ENCODE measurements at places on chromosomes 13 and 19.
A peak's percentile ranks its signal among the peaks of the same experiment; 100 is the strongest.

GRCh38 chr19:46766569-46767317, 20.5 kb upstream of the STRN4 start:
- peak; percentile 73 for DNase-seq

- no peak for DNase-seq
These were observed 34.2 kb downstream of the THSD1 start for GRCh38 chr13:52371736-52372247.

GRCh38 chr19:32676186-32676894, 692 bp downstream of the RGS9BP start:
- no peak for DNase-seq

- DNase-seq = no peak
These were observed 664 bp upstream of the HCN2 start for GRCh38 chr19:588741-589692.

DNA sequence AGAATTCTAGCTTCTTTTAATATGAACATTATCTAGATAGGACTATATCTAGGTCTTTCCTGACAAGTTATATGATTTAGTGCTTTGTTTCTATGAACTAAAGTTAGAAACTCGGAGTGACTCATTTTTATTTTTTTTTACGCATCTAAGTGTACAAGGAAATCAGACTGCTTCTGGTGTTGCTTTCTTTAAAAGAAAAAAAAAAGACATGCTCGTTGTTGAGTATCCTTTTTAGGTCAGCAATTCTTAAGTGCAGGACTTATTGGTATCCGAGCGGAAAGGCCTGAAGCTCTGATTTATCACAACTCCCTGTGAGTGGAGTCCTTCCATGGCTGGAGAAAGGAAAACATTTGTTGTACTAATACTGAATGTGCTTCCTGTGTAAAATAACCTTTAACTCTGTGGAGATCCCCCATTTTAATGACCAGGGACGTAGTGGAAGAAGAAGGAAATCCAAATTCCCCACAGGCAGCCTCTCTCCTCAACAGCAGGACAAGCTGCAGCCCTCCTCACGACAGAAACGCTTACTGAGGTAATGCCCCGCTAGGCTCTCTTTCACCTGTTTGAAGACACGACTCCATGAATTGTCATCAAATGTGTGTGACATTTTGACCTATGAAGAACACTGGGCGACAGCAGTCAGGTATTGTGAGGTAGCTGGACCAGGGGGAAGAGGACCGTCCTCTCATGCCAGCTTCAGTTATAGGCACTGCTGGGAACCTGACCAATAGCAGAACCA, 17.9 kb upstream of the POMP start:
- no peak for DNase-seq

GRCh38 chr13:112142401-112142930, 75.5 kb downstream of the SOX1 start:
- no peak for DNase-seq

GRCh38 chr13:76980075-76980718, 11.7 kb upstream of the CLN5 start:
- peak; percentile 82 for DNase-seq

DNA sequence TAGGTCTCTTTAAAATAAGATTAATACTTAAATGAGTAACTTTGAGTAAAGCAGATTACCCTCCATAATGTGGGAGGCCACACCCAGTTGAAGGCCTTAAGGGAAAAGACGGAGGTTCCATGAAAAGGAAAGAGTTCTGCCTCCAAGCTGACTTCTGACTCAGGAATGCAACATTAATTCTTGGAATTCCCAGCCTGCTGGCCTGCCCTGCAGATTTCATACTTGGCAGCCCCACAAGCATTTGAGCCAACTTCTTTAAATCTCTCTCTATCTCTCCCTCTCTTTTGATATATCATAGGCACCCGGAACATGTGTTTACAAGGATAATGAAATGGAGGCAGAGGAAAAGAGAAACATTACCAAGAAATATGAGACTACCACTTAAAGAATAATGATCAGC, 902.3 kb upstream of the MIR17HG start:
- no peak for DNase-seq

DNA sequence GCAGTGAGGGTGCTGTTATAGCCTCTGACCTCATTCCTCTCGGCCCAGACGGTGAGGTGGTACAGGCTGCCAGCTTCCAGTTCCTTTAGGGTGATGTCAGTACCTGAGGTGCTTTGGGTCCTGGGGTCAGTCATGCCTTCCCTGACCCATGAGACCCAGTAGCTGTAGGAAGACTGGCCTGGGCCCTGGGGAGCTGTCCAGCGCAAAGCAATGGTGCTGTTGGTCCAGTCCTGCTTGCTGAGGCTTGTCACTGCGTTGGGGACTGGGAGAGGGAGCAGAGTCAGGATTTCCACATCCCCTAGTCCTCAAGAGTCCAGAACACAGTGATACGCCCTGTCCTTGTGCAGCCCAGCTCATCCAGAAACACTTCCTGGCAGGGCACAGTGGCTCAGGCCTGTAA, 10.7 kb downstream of the PTPRH start:
- DNase-seq = no peak

DNA sequence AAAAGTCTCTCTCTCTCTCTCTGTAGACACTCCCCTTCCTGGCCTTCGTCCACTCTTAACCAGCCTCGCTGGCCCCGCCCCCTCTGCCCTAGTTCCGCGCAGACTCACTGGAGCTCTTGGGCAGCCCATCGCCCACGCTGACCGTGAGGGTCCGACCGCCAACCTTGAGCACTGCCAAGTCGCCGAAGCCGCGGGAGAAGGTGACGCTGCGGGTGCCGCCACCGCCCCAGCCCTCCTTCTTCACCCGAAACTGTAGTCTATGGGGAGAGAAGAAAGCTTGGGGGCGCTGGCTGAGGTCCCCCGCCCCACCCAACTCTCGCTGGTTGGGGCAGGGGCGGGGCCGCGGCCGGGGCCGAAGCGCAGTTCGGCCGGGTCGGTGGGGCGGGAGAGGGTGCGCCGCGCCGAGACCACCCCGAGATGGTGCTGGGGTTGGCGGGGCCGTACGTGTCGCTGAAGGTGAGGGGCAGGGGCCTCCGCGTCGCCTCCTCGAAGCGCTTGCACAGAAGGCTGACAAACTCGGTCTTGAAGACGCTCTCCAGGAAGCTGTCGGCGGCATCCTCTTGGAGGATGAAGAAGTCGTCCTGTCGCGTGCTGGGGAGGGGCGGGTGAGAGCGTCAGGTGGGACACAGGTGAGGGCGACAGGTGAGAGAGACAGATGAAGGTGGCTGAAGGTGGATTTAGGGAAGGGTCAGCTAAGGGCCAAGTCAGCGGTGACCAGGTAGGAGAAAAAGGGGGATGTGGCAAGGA, 12.6 kb upstream of the ZNF414 start:
- no peak for DNase-seq

GRCh38 chr19:8468761-8469373, 24.1 kb downstream of the HNRNPM start:
- no peak for DNase-seq

GRCh38 chr19:40908976-40909375, 26.9 kb upstream of the CYP2A7 start:
- DNase-seq = no peak

DNA sequence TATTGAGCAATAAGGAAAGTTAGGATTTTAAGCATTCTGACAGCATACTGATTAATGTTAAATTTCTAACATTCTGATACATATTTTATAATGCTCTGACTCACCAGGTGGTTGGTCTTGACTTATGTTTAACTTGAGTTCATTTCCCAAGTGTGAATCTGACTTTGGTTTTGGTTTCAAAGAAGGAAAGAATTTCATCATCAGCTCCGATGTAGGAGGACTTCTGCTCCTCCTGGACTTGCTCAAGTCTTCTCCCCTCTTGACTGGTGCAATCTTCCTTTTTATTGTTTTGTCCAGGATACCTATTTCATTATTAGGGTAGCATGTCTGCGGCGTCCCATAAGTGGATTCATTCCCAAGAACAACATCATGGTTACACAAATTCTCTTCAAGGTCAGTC, 141.3 kb downstream of the RNF17 start:
- DNase-seq = no peak

DNA sequence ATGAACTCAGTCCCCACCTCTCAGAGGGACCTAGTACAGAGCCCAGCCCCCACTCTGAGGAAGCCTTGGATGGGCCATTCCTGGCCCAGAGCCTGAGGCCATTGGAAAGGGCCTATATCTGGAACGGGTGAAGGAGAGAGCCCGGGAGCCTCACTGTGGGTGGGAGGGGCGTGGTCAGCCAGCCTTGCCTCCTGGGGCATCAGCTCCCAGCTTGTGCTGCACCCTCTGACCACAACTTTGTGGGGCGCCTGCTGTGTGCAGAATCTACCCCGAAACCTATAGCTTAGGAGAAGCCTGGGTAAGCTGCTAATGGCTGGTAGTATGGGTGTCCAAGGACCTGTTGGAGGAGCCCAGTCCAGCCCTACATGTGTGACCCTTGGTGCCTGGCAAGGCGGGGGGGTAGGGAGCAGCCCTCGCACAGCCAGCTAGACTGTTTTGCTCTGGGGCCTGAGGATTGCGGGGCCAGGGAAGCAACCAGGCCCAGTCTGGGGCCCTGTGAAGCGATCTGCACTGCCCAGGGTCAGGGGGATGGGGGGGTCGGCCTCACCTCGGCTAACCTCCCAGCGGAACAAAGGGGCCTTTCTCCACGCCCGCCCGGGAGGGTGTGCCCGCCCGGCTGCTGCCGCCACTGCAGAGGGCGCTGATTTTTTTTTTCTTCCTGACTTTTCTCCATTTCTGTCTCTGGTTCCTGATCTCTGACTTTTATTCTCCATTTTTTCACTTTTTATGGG, 42.3 kb downstream of the LYL1 start:
- no peak for DNase-seq

- DNase-seq = no peak
These were observed 103.7 kb downstream of the ABCC4 start for GRCh38 chr13:95197548-95197947.

DNA sequence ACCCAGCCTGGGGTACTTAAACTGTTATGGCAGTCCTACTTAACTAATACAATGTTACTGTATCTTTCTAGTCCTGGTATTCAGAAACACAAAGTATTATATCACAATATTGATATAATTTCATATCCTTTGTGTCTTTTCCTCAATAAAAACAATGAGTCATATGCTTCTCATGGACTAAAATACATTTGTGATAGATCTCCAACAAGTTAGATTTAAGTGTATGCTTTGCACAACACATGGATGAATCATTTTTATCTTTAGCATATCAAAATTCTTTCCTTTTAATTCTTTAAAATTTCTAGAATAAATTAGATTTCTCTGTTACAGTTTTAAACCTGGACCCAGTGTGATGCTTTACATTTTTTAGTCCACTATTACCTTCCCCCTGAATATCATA, 1357.8 kb upstream of the ATXN8OS start:
- DNase-seq = no peak

- DNase-seq = peak; percentile 86
These were observed 4.7 kb downstream of the PRR36 start for GRCh38 chr19:7869453-7869909.

- DNase-seq = no peak
These were observed 790 bp downstream of the TPM4 start for GRCh38 chr19:16076958-16077611.

GRCh38 chr13:40456979-40457553, 209.4 kb downstream of the FOXO1 start:
- no peak for DNase-seq

DNA sequence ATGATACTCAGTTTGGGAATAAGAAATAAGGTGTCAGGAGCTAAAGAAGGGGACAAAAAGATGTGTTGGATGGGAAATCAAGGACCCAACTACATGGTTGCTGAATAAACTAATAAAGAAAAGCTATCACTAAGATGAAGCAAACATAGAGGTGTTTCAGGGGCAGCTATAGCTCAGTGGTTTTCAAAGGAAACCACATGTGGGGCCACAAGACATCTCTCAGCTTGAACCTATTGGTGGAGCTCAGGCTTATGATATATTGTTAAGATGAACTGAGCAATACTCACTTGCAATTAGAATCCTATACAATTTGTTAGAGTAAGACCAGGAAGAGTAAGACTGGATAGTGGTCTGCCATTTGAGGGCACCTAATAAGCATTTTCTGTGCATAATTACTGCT, 45.1 kb upstream of the SPRY2 start:
- DNase-seq = peak; percentile 14

DNA sequence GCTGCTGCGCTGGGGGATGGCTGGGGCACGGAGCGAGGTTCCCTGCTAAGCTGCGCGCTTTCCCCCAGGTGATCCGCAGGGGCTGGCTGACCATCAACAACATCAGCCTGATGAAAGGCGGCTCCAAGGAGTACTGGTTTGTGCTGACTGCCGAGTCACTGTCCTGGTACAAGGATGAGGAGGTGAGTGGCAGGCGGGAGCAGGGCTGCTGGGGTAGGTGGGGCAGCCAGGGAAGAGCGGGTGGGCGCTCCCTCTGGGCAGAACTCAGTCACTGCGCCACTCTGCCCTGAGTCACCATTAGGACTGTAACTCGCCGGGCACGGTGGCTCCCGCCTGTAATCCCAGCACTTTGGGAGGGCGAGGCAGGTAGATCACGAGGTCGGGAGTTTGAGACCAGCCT, 23.8 kb downstream of the TMED1 start:
- no peak for DNase-seq

DNA sequence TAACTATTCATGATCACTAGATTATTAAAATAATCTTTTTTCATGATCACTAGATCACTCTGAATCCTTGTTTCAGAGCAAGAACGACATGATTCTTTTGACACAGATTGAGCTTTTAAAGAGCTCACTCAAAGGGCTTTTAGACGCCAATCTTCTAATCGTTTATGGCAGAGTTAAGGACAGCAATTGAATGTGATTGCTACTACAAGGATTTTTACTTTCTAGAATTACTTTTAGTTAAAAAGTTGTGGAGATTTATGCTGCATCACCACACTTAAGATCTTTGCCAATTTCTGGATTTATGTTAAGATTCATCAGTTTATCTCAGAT, 1.3 kb downstream of the EXOSC8 start:
- no peak for DNase-seq

- no peak for DNase-seq
These were observed 4.8 kb downstream of the ZBTB7A start for GRCh38 chr19:4061683-4062418.

- DNase-seq = no peak
These were observed 419.2 kb downstream of the FGF9 start for GRCh38 chr13:22090106-22090505.
